Karpas-422 (cell line): ENCODE measurements at places on chromosomes 5 and 9.

- DNase-seq, result no peak
These were observed 3.9 kb downstream of the STC2 start for GRCh38 chr5:173324115-173325001.

GRCh38 chr5:121053055-121053985, 589.2 kb downstream of the PRR16 start:
- DNase-seq, result no peak

GRCh38 chr5:109374625-109375024, 35.1 kb downstream of the PJA2 start:
- no peak for DNase-seq

- DNase-seq, result no peak
These were observed 30.8 kb downstream of the ARHGAP26 start for GRCh38 chr5:142800776-142801494.

- no peak for DNase-seq
These were observed 2.0 kb upstream of the PTGR1 start for GRCh38 chr9:111601237-111602018.

DNA sequence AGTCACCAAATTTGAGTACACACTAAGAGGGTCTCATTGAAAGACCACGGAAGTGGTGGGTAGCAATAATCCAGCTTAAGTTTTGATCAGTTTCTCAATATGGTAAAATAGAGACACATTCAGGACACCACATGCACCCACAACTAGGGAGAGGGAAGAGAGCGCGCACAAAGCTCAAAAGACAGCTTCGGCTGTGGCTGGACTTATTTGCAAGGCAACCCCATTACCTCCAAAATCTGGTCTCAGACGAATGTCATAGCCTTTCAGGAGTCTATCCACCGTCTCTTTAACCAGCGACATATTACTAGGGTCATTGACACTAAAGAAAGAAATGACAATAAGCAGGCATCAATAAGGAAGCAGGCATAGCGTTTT, 443 bp downstream of the GABRB2 start:
- DNase-seq, result no peak
